ENCODE measurements at places on chromosomes 5 and 9. TPM values are rescaled to one million over a fixed set of nuclear protein-coding genes. Genes with fewer than 3 reads are reported as not detected.

GRCh38 chr9:20200991-20201431 is 412.2 kb upstream of the SLC24A2 start:
- no peak for DNase-seq

- no peak for DNase-seq
Measured at GRCh38 chr9:128917151-128917849, 3.5 kb upstream of the PHYHD1 start.

DNA sequence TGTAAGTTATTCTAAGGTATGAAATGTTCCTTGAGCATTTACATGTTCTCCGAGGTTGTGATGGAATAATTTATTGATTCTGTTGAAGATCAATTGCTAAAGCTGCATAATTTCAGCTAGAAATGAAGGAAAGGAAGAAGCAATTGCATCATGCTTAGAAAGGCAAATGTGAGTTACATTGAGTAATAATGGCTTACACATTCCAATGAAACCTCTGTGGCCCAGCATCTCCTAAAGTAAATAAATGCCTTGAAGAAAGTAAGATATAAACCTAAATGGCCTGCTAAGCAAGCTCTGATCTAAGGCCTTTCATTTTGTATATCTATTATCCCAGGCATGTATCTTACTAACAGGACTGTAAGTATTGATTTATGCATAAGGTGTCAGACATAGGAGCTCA is 677.3 kb upstream of the RGMB start:
- DNase-seq = no peak

- no peak for DNase-seq
Measured at GRCh38 chr5:178490935-178491652, 99.1 kb downstream of the COL23A1 start.

GRCh38 chr5:34898258-34898895 is 16.9 kb downstream of the RAD1 start:
- peak; percentile 81 for DNase-seq

Gene NIPAL4
- total RNA-seq = not detected

GRCh38 chr5:79236362-79236969 is 535 bp downstream of the JMY start:
- DNase-seq = no peak

DNA sequence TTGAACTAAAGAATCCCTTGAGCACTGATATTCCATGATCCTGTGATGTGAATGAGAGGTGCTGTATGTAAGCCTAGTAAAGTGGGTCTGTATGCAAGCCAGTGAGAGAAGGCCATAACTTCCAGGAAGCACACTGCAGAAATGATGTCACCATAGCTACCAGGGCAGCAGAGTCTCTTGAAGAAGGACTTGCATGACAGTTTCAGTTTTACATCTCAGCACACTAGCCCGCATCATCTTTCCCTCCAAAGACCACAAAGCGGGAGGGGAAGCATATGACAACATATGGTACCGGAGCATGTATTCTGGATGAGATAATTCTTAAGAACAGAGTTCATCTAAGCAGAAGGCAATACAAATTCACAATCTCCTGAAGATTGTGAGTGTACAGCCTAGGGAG is 37.6 kb upstream of the MAST4 start:
- no peak for DNase-seq

Gene RASEF
- under 0.01 TPM for total RNA-seq

Gene FRMD3
- total RNA-seq = 0.76 TPM

GRCh38 chr9:33318781-33319180 is 28.5 kb downstream of the NFX1 start:
- no peak for DNase-seq

GRCh38 chr5:36763454-36763853 is 113.1 kb upstream of the NIPBL start:
- no peak for DNase-seq

Gene IL13
- total RNA-seq = not detected

Gene PCDHGB1
- 1.1 TPM for total RNA-seq

Gene POU5F2
- 0.51 TPM for total RNA-seq

GRCh38 chr5:146860213-146860893 is 18.2 kb downstream of the PPP2R2B start:
- DNase-seq = no peak

Gene CDC20B
- not detected for total RNA-seq

- no peak for DNase-seq
Measured at GRCh38 chr5:93320920-93321445, 260.0 kb downstream of the NR2F1-AS1 start.

- no peak for DNase-seq
Measured at GRCh38 chr5:124795829-124796228, 49.4 kb upstream of the ZNF608 start.

DNA sequence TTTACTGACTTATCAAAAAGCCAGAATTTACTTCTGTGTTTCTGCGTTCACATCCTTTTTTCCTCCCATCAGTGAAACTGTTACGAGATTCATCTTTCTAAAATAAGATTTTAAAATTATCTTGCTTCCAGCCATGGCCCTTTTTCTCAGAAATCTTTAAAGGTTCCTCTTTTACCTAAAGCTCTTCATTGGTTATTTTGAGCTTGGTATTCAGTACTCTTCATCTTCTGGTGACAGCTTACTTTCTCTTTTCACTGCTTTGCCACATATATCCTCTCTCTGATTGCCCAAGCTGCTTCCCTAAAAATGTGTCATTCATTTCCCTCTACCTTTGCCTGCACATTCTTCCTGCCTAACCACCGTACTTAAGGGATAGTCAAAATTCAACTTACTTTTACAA is 32.3 kb downstream of the TGFBR1 start:
- DNase-seq = no peak

DNA sequence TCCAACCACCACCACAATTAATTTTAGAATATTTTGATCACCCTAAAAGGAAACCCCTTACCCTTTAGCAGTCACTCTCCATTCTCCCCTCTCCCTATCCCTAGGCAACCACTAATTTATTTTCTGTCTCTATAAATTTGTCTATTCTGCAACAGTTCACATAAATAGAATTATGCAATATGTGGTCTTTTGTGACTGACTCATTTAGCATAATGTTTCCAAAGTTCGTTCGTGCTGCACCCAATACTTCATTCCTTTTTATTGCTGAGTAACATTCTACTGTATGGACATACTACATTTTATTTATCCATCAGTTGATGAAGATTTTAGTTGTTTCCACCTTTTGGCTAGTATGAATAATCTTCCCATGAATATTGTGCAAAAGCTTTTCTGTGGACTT is 18.2 kb upstream of the CDC20B start:
- no peak for DNase-seq

DNA sequence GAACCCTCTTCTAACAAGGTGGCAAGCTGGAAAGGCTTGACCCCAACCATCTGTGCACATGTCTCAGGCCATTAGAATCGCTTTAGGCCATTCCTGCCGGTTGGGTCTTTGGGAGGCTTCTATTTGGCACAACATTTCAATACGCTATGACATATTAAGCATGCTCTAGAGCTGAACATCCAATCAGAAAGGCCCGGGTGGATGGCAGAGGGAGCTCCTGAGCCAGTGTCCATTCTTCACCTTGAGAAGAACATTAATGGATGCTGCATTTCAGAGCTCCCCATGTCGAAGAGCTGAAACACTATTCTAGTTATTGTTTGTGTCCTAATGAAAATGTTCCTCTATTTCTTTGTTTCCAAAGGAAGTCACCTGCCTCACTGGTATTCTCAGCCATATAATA is 12.8 kb downstream of the SPATA9 start:
- no peak for DNase-seq

Gene DIMT1
- total RNA-seq = 42.7 TPM

Gene DOCK2
- 0.13 TPM for total RNA-seq

DNA sequence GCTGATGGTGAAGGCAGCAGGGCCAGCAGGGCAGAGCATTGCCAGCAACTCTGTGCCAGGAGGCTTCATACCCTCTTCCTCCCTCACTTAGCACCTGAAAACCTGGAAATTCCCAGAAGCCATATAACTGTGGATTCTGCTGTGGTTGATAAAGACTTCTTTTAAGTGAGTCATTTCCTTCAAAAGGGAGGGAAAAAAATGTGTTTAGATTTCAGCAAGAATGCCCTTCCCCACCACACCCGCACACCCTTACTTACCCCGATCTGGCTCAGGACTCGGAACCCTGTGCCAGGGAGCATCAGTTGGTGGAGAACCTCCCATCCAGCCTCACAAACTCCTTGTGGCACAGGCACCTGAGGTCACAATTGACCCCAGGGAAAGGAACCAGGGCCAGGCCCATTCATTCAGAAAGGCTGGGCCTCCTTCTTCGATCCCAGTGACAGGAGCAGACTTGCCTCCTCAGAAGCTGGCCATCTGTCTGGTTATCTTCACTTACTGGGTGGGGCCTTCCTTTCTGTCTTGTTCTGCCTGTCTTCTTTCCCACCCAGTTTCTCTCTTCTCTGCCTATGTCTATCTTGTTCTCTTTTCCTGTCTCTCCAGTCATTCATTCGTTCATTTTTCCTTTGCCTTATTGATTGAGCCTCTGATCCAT is 62.6 kb downstream of the PLAC8L1 start:
- no peak for DNase-seq

Gene PTPRD
- total RNA-seq = 1.8 TPM

- no peak for DNase-seq
Measured at GRCh38 chr5:75439276-75439675, 72.2 kb downstream of the CERT1 start.

Gene MEF2C
- 118 TPM for total RNA-seq

Gene ALDOB
- total RNA-seq = 0.13 TPM

GRCh38 chr9:137083394-137084004 is 3.3 kb upstream of the MAN1B1 start:
- no peak for DNase-seq

DNA sequence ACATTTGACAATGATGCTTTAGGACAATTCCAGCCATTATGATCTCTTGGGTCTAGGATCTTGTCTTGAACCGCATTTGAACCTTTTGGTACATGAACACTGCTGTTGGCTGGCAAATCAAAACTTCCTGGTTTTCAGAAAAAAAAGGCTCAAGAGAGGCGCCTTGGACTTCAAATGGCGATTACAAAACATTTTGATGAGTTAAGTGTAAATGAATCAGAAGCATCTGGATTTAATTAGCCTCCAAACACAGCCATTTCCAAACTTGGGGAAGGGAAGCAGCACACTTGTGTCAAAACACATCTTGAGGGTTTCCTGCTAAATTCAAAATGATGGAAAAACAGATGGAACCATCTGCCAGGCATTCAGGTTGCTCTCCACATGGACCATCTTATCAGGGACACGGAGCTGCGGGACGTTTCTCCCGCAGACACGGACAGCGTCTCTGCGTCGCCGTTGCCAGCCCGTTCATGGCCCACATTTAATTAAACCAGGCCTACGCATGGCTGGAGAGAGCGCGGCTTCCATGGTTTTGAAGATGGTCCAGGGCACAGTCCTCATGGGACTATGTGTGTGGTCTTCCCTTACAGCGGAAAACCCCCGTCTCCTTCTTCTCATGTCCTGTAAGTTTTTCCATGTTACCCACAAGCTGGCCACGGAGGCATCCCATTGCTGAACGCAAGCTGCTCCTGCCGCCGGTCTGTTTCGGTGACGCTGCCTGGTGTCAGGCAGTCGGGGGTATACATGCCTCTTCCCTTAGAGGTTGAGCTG is 55.8 kb upstream of the PTCH1 start:
- DNase-seq = no peak

DNA sequence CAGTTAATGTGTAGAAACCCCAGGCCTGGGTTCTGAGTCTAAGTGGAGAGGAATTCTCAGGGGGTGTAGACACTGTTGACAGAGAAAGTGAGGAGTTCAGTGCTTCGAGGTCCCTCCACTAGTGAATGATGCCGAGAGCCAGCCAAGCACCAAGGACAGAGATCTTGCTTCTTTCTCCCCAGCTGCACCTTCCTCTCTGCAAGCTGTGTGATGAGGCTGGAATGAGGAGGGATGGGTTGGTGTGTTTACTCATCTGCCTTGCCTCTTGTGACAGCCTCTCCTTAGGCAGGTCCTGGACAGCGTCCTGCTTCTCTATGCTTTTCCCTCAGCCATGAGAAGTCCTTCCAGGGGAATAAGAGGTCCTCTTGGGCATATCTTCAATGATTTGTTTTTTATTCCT is 35.3 kb downstream of the HNRNPH1 start:
- DNase-seq = no peak

Gene NEUROG1
- total RNA-seq = not detected

DNA sequence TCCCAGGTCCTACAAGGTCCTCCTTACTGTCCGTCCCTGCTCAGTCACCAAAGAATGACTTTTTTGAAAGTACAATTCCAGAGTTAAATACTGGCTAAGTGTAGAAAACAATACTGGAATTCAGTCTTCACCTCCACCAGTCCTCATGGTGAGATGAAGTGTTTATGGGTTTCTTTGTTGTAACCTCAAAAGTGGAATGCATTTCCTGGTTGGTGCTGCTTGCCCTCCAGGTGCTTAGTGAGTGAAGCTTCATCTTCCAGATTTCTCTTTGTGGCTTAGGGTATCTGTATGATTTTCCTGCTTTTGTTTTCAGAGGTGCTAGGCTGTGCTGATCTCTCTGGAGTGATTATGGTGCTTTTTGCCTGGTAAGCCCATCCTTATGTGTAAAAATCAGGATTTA is 49.4 kb upstream of the DHFR start:
- DNase-seq = no peak

- DNase-seq = no peak
Measured at GRCh38 chr9:21504894-21505293, 22.8 kb upstream of the IFNE start.

DNA sequence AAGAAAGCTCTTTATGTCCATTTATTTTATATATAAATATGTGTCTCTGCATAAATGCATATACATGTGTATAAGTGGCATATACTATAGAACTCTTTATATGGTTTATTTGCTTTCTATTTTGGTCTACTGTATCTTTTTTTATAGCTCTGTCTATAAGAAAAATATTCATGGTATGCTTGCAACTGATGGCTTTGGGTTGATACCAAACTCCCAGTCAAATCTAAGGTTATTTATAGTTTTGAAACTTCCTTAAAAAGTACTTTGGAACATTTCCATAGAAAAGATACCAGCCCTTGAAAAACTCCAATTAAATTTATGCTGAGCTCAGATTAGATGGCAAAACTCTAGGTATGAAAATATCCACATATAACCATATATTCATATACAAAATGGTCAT is 120.0 kb upstream of the KLF9 start:
- peak; percentile 4 for DNase-seq

- peak; percentile 4 for DNase-seq
Measured at GRCh38 chr5:104344809-104345208, 782.2 kb upstream of the NUDT12 start.

Gene IQGAP2
- total RNA-seq = 3.2 TPM

- DNase-seq = peak; percentile 22
Measured at GRCh38 chr9:88953381-88954029, 37.8 kb upstream of the S1PR3 start.

- no peak for DNase-seq
Measured at GRCh38 chr5:89059274-89059673, 176.3 kb upstream of the MEF2C start.

DNA sequence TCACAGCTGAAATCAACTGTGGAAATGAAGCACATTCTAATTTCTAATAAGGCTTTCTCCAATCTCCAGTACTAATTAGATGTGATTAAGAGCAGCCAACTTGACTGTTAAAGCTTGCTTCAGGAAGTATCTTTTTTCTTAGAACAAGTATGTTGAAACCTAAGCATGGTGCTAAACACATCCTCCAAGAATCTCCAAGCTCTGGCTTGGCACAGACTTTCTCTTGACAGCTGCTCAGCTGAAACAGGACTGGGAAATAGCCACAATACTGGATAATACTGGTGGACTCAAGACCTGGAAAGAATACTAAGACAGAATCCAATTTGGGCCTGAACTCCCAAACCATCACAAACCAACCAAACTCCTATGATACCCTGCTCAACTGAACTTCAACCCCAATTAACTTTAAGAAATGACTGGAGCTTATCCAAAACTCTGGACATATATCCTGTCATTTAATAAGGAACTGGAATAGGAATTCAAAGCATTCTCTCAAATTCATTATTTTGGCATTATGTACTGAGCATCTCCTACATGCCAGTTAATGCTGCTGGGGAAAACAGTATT is 16.2 kb downstream of the PRKAA1 start:
- DNase-seq = no peak

- peak; percentile 36 for DNase-seq
Measured at GRCh38 chr5:74673011-74673790, 11.8 kb upstream of the HEXB start.

Data from dermis microvascular lymphatic vessel endothelial cell (primary cell).